ENCODE measurements at places on chromosomes 3 and 15. TPM values are rescaled to one million over a fixed set of nuclear protein-coding genes. Genes with fewer than 3 reads are reported as not detected.

Gene CSPG4
- 9.1 TPM for total RNA-seq

DNA sequence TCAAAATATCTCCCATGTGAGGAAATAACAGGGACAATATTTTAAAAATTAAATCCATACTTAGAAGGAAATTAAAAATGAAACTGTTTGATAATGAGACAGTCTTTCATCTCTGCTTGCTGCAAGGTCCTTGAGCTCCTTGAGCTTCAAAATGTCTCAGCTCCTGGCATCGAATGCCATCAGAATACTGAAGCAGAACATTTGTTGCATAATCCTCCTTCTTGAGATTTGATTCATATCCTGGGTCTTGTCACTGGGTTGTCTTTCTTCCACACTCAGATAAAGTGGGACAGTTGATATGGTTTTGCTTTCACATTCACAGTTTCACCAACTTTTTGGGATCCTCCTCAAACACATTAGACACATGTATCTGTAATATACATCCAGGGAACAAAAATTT lies 27.8 kb downstream of the COL8A1 start:
- DNase-seq, result no peak

Gene KLHL6
- 0.69 TPM for total RNA-seq

- DNase-seq, result no peak
Observed at GRCh38 chr3:85483986-85484385, 525.2 kb downstream of the CADM2 start.

GRCh38 chr3:46878781-46879436 lies 1.4 kb downstream of the PTH1R start:
- no peak for DNase-seq

Gene TNFAIP8L3
- total RNA-seq, result 6.0 TPM

Gene SLC9A9
- 4.9 TPM for total RNA-seq

Gene LMOD3
- 154 TPM for total RNA-seq

GRCh38 chr3:103963599-103963998 lies 1403.1 kb upstream of the ALCAM start:
- DNase-seq, result no peak
